Osteocyte (in vitro differentiated cells): ENCODE measurements at places on chromosomes 5 and 9.
A peak's percentile ranks its signal among the peaks of the same experiment; 100 is the strongest.

- no peak for DNase-seq
Observed at GRCh38 chr5:62938927-62939326, 360.3 kb downstream of the LRRC70 start.

- DNase-seq: no peak
Observed at GRCh38 chr5:99315413-99316183, 386.8 kb upstream of the CHD1 start.

- DNase-seq: no peak
Observed at GRCh38 chr5:36653044-36653705, 46.8 kb downstream of the SLC1A3 start.

GRCh38 chr5:74332682-74333081, 307.8 kb downstream of the ENC1 start:
- DNase-seq: no peak

DNA sequence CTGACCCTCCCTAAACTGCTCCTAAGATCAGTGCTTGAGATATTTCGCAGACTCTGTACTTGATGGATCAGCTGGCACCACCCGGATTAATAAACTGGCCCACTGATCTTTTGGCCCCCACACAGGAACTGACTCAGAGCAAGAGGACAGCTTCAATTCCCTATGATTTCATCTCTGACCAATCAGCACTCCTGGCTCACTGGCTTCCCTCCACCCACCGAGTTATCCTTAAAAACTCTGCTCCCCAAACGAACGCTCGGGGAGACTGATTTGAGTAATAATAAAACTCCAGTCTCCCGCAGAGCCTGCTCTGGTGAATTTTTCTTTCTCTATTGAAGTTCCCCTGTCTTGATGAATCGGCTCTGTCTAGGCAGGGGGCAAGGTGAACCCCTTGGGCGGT, 36.5 kb upstream of the CD180 start:
- DNase-seq: no peak

GRCh38 chr5:82298668-82299067, 20.5 kb upstream of the RPS23 start:
- no peak for DNase-seq

GRCh38 chr5:60444661-60445360, 255.2 kb downstream of the DEPDC1B start:
- no peak for DNase-seq

- no peak for DNase-seq
Observed at GRCh38 chr5:135629666-135630065, 50.9 kb upstream of the CXCL14 start.

DNA sequence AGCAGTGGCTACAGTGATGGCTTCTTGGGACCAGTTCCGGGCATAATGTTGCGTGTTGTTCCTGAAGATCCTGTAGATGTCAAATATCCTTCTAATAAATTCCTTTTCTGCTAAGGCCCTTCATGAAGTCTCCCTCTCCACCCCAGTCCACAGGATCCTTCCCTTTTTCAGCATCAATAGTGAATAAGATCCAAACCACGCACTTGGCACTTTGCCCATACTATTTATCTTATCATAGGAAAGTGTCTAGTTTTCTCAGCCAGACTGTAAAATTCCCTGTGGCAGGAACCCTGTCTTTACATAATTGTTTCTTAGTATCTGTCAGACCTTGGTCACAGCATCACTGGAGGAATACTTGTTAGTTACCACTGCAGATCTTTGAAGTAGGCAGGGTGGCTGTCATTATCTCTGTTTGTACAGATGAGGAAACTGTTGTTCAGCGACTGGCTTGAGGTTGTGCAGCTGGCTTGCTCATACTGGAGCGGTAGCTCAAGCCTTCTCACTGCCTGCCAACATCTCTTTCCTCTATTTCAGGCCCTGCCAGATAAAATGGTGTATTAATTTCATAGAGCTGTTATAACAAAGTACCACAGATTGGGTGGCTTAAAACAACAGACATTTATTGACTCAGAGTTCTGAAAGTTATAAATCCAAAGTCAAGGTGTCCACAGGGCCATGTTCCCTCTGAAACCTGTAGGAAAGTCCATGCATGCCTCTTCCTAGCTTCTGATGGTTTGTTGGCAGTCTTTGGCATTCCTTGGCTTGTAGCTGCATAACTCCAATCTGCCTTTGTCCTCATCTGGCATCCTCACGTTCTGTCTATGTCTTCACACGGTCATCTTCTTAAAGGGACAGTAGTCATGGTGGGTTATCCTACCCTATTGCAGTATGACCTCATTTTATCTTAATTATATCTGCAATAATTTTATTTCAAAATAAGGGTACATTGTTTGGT, 33.5 kb upstream of the APC start:
- no peak for DNase-seq

- no peak for DNase-seq
Observed at GRCh38 chr5:11037080-11037479, 276.0 kb upstream of the DAP start.

GRCh38 chr5:72624641-72625236, 117.5 kb upstream of the ZNF366 start:
- DNase-seq: no peak

- no peak for DNase-seq
Observed at GRCh38 chr5:86686046-86686445, 68.3 kb downstream of the COX7C start.

- DNase-seq: no peak
Observed at GRCh38 chr9:133396952-133397351, 20.8 kb downstream of the STKLD1 start.

DNA sequence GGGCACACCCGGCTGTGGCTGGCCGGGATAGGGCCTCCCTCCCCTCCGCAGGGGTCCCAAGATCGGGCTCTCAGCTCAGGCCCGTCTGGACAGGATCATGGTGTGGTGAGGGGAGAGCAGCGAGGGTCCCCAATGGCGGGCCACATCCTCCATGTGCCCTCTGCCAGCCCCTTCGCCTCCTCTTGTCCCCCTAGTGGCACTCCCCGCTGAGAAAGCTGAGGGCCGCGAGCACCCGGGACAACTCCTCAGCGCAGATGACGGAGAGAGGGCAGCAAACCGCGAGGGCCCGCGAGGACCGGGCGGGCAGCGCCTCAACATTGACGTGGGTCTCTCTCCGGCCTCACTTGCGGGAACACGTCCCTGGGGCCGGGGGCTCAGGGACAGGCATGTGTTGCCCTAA, 24.6 kb downstream of the NKD2 start:
- no peak for DNase-seq

DNA sequence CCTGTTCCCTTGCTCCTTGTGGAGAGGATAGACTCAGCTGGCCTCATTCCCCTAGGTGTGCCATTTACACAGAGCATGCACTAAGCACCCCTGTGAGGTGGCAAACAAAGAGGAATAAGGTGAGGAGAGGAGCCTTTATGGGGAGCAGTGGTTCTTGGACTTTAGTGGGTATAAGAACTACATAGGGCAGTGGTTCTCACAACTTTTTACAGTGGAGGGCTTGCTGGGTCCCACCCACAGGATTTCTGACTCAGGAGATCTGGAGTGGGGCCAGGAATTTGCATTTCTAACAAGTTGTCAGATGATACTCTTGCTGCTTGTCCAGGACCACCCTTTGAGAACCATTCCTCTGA, 42.0 kb downstream of the CSF1R start:
- DNase-seq: no peak

DNA sequence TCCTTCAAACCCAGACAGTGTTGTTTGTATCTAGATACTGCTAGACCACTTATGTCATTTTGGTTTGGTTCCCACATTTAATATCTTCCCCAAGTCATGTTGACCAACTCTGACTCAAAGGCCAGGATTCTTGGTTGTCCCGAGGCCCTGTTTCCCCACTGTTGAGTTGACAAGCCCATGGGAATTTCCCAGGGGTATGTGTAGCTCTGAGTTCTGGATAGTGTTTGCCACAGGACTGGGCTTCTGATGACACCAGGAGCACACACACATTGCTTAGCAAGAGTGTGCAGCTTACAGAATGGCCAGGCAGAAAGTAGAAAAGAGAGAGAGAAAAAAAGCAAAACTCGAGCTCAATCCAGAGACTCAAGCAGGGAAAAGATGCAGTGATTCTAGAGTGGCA, 214.4 kb downstream of the NXNL2 start:
- no peak for DNase-seq

- DNase-seq: peak; percentile 72
Observed at GRCh38 chr9:127166651-127167524, 44.5 kb upstream of the ANGPTL2 start.

GRCh38 chr5:10120934-10121333, 128.8 kb downstream of the ATPSCKMT start:
- peak; percentile 63 for DNase-seq

DNA sequence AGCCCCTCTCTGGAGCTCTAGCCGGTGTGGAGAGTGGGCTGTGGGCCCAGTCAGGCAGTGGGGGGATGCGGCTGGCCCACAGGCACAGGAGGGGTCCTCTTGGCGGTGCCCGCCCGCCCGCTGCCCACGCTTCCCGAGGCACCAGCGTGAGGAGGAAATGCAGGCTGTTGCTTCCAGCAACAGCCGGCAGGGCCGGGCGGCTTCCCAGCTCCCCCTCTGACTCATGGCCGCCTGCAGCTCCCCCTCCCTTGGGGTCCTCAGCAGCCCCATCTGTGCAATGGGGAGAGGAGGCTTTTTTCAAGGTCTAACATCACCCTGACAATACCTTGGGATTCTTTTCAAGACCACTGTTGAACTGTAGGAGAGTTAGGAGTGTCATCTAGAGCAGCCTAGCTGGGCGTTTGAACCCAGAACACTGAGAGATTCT, 10.4 kb downstream of the CXXC5 start:
- no peak for DNase-seq

GRCh38 chr5:73393611-73394489, 54.7 kb downstream of the FOXD1 start:
- DNase-seq: no peak

- no peak for DNase-seq
Observed at GRCh38 chr9:120348951-120349429, 231.0 kb downstream of the CDK5RAP2 start.

DNA sequence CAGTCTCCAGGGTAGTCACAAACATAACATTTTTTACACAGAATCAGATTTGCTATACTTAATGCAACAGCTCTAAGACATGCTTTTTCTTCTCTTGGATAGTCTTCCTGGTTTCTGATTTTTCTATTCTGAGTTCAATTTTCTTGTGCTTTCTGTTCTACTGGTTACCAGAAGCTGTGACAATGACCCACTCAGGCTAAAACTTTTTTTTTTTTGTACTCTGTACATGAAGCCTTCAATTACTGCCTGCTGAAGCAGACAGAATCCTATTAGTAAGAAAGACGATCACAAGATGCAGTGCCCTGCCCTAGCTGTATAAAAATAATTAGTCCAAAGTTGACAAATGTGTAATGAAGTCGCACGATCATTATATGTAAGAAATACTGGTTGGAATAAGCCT, 231.1 kb upstream of the TBCA start:
- DNase-seq: no peak

GRCh38 chr9:80964374-80964773, 725.0 kb downstream of the TLE1 start:
- DNase-seq: no peak

DNA sequence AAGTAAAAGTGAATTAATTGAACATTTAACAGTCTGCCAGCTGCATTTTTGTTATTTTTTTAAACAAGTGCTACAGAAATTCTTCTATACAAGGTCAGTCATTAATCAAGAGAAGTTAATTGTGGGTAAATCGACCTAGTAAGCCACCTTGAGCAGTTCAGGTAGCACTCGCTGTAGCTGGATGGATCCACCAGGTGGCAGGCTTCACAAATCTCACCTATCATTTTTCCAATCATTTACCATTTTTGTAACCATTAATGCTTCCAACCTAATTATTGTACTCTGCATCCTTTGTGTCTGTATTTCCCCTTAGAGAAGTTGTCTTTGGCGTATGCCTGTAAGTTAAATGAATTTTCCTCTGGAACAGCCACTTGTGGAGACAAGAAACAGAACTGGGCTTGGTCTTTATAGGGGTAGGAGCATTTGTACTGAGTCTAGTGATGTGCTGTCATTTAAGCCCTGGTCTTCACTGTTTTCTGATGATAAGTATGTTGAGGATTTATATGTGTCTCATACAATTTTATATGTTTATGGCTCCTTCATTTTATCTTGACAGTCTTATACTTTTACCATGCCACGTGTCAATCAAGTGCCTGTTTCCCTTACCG, 39.5 kb downstream of the CD180 start:
- no peak for DNase-seq

GRCh38 chr5:67050125-67050524, 146.5 kb downstream of the CD180 start:
- no peak for DNase-seq

DNA sequence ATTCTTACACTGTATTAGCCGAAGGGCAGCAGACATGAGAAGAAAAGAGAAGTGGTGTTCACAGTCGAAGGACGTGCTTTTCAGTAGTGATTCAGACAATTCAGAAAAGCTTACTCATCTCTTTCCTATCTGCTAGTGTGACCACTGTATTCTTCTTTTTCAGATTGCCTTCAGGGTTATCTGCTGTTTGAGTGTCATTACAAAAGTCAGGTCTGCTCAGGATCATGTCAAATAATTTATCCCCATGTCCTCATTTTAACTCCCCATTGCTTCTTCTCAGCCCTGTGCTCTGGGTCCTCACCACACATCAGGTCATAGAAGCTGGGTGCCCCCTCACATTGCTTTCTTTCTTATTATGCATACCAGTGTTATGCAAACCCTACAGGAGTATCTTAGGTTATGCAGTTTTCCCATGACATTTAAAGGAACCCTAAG, 394.0 kb downstream of the CETN3 start:
- no peak for DNase-seq

DNA sequence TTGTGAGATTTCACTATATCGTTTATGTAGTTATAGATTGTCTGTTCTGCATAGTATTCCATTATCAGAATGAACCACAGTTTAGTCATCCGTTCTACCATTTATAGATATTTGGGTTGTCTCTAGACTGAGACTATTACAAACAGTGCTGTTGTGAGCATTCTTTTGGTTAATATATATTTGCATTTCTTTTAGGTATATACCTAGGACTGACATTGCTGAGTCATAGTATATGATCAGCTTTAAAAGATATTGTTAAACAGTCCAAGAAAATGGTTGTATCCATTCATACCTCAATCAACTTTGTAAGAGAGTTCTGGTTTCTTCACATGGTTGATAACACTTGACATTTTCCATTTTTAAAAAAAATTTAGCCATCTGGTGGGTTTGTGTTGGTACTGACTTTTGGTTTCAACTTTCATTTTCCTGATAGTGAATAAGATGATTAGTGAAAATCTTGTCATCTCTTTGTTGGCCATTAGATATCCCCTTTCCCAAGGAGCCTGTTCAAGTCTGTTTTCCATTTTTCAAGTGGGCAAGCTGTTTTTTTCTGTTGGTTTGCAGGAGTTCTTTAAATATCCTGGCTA, 22.9 kb upstream of the ADAM19 start:
- DNase-seq: no peak

GRCh38 chr9:5459289-5459829, 9.0 kb downstream of the CD274 start:
- no peak for DNase-seq

- no peak for DNase-seq
Observed at GRCh38 chr9:120561709-120562108, 18.3 kb downstream of the CDK5RAP2 start.
